ENCODE measurements at places on chromosomes 7 and 10.
A peak's percentile ranks its signal among the peaks of the same experiment; 100 is the strongest.

DNA sequence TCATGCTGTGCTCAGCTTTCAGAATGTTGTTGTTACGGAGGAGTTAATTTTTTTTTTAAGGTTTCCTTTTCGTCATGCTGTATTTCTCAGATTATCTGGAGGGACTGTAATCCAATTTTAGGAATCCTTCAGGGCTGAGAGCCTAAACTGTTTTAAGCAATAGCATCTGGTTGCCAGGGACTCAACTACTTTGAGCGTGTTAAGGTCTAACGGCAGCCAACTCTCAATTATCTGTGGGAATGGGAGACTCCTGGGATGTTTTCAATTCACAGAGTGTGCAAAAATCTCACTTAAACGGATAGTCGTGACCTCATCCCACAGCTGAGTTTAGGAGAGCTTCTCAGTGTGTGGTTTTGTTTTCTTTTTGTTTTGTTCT is 291.7 kb downstream of the AUTS2 start:
- no peak for DNase-seq

GRCh38 chr7:45573204-45573603 is 964 bp upstream of the ADCY1 start:
- no peak for DNase-seq

DNA sequence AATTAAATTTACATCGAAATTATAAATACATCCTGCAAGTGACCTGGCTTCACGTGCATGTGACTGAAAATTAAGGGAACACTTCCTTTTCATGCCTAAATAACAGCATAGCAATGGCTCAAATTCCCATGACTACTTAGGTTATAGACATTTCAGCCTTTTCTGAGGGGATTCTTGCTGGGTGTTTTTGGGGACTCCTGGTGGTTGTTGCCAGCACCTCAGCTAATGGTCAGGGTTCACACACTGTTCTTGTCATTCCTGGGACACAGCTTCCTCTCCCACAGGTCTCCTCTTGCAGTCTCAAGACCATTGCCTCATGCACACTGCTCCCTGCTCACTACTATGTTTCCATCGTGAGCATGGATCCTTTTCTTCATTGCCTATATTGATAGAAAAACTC is 148.9 kb upstream of the GLI3 start:
- DNase-seq: no peak

- DNase-seq: peak; percentile 4
These were observed 55.7 kb downstream of the TMEM209 start for GRCh38 chr7:130149281-130150139.

GRCh38 chr10:131790021-131790420 is 110.8 kb upstream of the PPP2R2D start:
- no peak for DNase-seq

GRCh38 chr10:86113983-86114382 is 252.6 kb downstream of the GRID1 start:
- DNase-seq: no peak

GRCh38 chr10:93267521-93267920 is 193.8 kb downstream of the CYP26A1 start:
- DNase-seq: no peak

DNA sequence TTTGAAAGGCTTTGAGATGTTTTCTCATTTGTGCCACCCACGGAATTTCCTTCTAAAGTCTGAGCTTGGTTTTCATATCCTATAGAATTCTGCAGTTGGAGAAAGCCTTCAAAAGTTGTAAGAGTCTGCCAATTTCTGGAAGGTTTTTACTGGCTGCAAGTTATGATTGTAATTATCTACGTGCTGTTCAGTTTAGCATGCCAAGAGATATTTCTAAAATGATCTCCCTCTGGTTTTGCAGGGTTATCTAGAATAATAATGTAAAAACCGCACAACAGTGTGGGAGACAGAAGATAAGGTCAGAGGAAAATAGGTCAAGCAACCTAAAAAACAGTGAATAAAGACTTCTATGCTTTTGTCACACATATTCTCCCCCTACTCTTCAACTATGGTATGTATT is 69.3 kb downstream of the MTERF1 start:
- DNase-seq: no peak

DNA sequence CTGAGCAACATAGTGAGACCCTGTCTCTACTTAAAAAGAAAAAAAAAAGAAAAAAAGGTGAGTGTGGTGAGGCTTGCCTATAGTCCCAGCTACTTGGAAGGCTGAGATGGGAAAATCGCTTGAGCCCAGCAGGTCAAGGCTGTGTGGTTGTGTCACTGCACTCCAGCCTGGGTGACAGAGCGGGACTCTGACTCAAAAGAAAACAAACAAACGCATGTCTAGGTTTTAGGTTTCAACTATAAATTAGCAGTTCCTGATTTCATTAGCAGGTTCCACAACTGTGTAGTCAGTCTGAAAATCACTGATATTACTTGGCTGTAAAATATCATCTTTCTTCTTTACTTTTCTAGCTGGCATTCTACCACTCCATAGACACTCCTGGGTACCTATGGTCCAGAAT is 155.7 kb upstream of the HGF start:
- DNase-seq: no peak

GRCh38 chr7:27161214-27161720 is 4.1 kb downstream of the HOXA9 start:
- peak; percentile 78 for DNase-seq

- DNase-seq: no peak
These were observed 7.5 kb upstream of the MAT1A start for GRCh38 chr10:80296942-80297341.

DNA sequence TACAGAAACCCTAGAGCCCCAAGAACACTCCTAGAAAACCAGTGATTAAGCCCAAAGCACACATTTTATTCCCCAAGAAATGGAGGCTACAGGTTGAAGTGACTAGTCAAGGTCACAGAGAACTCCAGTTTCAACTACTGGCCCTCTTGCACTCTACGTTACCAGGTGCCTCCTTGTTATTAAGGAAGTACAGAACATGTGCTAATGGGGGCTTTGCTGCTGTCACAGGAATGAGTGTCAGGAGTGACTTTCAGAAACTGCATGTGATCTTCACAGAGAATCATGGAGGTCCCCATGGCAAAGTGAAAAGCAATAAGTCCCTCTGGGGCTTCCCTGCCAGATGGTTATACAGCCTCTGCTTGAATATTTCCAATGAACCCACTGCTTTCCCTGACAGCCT is 19.3 kb downstream of the JAZF1 start:
- no peak for DNase-seq

- DNase-seq: no peak
These were observed 33.6 kb upstream of the DRGX start for GRCh38 chr10:49429458-49429857.

- DNase-seq: peak; percentile 55
These were observed 267.1 kb downstream of the PRPF18 start for GRCh38 chr10:13853854-13854253.

- no peak for DNase-seq
These were observed 118.6 kb downstream of the SH3PXD2A start for GRCh38 chr10:103736763-103737162.

DNA sequence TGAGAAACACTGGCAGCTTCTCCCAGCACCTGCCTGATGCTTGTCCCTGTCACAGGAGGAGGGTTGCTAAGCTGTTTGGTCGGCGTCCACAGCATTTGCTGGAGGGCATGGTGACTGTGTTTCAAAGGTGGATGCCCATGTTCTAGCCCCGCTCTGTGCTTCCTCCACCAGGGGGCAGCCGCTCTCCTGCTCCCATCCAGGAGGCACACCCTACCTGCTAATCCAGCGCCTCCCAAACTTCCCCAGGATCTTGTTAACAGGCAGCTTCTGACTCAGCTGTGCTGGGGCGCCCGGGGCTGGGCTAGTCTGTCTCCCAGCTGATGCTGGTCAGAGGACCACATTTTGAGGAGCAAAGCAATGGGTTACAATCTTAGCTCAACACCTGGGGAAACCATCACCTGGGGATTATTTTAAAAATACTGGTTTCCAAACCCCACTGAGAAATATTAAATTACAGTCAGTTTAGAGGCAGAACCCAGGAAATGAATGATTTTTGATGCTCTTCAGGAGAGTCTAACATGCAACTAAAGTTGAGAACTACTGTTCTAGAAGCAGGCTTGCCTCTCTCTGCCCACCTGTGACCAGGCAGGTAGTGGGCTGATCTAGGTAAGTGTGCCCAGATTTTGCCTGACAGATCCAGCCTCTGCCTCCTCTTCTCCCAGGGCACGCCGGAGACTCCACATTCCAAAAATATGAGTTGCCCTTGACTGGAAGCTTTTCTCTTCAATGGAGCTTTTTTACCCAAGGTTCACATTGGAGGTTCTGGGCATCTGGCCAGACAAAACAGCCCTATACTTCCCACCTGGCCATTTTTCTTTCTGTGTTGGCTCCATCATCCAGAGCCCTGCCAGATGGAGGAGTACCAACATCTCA is 92.7 kb upstream of the GPR26 start:
- DNase-seq: peak; percentile 26
